ENCODE measurements at places on chromosomes 11 and 22.

DNA sequence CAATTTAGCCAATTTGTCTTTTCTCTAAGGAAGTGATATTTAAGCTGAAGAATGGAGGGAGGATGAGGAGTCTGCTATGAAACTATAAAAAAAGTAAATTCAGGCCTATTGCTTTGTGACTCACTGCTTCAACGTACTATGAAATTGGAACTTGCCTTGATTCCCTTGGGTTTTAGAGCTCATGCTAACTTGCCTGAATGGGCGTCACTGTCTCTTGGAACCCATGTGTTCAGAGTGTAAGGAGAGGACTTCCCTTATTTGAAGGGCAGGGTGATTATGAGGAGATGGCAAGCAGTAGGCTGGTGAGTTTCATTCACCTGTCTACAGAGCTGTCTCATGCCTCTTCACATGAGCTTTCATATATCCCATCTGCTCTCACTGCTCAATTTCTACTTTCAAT lies 28.7 kb upstream of the WT1 start:
- DNase-seq = no peak

GRCh38 chr11:45563810-45564209 lies 101.6 kb downstream of the CHST1 start:
- no peak for DNase-seq

DNA sequence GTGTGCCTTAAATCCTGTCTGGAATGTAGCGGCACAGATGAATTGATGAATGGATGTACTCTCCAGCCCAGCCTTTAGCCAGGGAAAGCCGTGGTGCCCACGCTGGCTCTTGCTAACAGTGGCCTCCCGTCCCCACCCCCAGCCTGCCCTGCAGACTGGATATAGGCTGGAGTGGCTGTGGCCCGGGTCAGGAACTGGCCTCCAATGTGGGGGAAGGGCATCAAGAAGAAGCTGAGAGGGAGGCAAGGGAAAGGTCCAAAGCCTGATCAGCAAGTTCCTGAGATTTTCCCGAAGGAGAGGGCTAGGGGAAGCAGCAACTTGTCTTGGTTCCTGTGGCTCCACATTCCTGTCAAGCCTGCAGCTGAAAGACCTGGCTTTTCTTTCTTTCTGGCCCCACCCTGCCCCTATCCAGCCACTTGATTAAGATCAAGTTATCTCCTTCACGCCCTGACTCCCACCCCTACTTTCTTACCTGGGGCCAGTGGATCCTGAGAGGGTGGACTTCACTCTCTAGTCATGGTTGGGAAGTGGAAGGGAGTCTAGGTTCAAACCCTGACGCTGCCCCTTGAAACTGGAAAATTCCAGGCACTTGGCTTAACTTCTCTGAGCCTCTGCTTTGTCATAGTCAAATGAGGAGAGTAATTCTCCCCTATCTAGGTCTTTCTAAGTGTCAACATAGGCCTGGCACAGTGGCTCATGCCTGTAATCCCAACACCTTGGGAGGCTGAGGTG lies 11.0 kb upstream of the MICALL1 start:
- DNase-seq = no peak

DNA sequence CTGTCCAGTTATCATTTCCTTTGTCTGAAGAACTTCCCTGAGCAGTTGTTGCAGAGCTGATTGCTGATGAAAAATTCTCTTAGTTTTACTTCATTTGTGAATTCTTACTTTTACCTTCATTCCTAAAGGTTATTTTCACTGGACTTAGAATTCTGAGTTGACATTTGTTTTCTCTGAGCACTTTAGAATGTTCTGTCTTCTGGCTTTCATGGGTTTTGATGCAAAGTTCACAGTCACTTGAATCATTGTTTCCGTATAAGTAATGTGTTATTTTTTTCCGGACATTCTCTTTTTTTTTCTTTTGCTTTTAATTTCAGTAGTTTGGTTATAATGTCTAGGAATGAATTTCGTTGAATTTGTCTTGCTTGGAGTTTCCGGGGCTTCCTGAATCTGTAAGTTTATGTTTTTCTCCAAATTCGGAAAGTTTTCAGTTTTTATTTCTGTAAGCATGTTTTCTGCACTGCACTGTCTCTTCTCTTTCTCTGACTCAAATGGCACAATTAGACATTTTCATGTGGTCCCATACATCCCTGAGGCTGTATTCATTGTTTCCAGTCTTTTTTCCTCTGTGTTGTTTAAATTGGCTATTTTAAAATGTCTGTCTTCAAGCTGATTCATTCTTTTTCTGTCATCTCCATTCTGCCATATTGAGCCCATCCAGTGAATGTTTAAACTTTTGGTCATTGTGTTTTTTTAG lies 68.5 kb upstream of the NARS2 start:
- DNase-seq = no peak

- peak; percentile 13 for DNase-seq
Observed at GRCh38 chr11:120801801-120802689, 221.9 kb upstream of the TBCEL start.

- DNase-seq = peak; percentile 85
Observed at GRCh38 chr11:27934830-27935145, 173.2 kb downstream of the KIF18A start.

GRCh38 chr11:126162306-126163030 lies 49.0 kb downstream of the RPUSD4 start:
- DNase-seq = no peak

- no peak for DNase-seq
Observed at GRCh38 chr11:3205261-3206155, 13.1 kb downstream of the MRGPRG start.

- no peak for DNase-seq
Observed at GRCh38 chr22:17172029-17172833, 13.2 kb upstream of the HDHD5 start.

DNA sequence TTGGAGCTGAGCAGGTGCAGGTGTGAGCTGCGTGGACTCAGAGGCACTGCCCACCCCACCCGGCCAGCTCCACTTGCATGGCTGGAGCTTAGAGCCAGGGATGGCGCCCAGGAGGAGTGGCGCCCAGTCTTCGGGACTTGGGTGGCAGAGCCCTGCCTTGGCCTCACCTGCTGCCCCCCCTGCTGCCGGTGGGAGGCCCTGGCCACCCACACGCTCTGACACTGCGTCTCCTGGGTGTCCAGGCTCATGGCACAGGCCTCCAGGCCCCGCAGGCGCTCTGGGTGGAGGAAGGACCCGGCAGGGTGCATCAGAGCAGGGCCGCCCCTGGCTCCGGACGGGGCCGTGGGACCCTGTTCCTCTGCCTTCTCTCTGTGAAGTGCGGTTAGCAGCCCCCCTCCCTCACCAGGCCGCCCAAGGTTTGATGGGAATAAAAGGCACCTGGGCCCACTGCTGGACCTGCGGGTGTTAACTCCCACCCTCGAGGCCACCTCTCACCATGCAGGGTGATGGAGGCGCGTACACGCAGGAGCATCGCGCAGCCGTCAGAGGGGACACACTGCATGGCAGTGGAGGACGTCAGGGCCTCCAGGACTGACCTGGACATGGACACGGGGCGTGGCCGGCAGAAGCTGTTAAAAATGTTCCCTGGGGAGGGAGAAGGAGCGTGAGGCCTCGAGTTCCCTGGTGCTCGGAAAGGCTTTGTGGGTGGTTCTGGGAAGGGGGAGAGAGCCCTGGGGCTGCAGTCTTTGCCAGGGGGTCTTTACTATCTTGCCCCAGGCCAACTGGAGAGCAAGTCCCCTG lies 11.8 kb downstream of the IL17REL start:
- DNase-seq = no peak

GRCh38 chr11:2772544-2773031 lies 72.8 kb upstream of the KCNQ1OT1 start:
- peak; percentile 9 for DNase-seq

GRCh38 chr11:92329646-92330045 lies 105.0 kb downstream of the FAT3 start:
- peak; percentile 79 for DNase-seq

- no peak for DNase-seq
Observed at GRCh38 chr11:121368364-121369240, 76.0 kb downstream of the SC5D start.

DNA sequence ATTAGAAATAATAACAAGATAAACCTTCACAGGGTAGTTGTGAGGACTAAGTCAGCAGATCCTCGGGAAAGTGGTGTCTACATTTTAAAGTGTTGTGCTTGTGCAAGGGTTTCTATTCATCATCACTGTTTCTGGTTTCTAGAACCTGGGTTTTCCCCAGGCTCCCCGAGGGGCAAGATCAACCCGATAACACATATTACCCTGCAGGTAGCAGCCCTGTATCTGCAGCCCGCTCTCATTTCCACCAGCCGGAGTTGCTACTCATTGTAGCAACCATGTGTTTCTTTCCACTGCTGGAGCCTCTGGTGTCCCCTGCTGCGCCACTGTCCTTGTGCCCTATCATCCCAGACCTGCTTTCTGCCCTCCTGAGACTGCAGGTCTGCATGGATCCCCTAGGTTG lies 67.0 kb downstream of the MIAT start:
- DNase-seq = no peak

DNA sequence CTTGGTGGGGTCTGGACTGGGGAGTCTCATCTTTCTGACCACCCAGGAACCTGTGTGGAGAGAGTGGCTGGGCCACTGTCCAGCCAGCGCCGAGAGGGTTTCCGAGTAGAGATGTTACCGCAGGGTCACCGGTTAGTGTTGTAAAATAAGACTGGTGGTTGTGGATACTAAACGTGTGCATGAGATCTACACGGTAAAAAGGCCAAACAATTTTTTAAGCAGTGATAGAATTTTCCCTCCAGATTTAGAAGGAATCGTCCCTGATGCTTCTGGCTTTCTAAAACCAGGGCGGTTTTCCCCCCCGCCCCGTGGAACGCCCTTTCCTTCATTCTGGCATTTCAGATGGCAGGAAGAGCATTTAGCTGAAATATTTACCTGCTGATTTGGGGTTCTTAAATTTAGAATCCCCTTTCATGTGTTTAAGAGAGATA lies 72.6 kb upstream of the PPARA start:
- no peak for DNase-seq

DNA sequence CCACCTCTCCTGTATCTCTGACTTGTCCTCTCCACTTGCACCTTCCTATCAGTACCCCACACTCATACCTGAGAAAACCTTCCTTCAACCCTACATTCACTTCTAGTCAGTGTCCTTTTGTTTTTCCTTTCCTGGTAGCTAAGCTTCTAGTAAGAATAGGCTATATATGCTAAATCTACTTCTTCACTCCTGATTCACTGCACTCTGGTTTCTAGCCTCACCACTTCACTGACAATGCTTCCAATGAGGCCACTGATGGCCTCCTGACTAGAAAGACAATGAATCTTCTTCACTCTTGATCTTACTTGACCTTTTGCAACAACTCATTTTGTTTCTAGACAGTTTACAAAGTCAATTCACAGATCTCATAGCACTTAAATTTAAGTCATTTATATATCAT lies 52.0 kb downstream of the RELT start:
- DNase-seq = no peak

DNA sequence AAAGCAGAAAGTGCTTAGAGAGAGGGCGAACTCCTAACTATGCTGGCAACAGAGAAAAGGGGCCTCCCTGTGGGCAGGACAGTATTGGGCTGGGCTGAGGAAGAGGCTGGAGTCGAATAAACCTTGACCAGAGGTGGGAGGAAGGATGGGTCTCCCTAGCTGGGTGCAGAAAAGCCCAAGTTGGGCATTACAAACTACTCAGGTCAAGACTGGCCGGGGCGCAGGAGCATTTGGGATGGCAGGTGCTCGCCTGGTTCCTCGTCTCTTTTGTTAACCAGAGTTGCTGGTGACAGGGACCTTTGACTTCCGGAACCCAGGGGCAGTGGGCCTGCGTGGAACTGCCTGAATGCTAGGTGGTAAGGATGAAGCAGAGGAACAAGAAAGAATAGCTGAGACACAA lies 80.3 kb upstream of the SHISAL1 start:
- DNase-seq = no peak

GRCh38 chr11:15875943-15876342 lies 480.4 kb downstream of the SOX6 start:
- no peak for DNase-seq

DNA sequence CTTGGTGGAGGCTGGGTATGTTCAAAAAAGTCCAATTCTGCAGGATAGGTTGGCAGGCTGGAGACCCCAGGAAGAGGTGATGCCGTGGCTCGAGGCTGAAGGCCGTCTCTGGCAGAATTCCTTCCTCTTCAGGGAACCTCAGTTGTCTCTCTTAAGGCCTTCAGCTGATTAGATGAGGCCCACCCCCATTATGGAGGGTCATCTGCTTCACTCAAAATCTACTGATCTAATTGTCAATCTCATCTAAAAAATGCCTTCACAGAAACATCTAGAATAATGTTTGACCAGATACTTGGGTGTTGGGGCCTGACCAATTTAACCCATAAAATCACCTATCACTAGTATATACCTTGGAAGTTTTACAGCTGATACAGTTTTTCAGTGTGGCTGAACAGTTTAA lies 27.4 kb upstream of the GSTP1 start:
- no peak for DNase-seq

GRCh38 chr11:75479597-75480145 lies 46.1 kb downstream of the GDPD5 start:
- DNase-seq = no peak

GRCh38 chr11:43732225-43732624 lies 51.7 kb downstream of the HSD17B12 start:
- no peak for DNase-seq

GRCh38 chr22:37633089-37633624 lies 6.3 kb upstream of the SH3BP1 start:
- no peak for DNase-seq

- DNase-seq = no peak
Observed at GRCh38 chr11:77416357-77416756, 57.5 kb downstream of the PAK1 start.

GRCh38 chr11:12185914-12186313 lies 75.5 kb downstream of the MICAL2 start:
- peak; percentile 55 for DNase-seq

DNA sequence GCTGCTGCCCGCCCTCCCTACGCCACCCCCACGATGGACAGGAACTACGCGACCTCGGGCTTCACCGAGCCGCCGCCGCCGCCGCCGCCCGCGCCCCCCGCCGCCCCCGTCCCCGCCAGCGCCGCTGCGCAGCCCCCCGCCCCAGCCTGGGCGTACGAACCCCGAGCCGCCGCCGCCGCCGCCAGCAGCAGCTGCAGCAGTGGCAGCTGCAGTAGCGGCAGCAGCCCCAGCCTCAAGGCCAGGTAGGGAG lies 407 bp downstream of the QSER1 start:
- DNase-seq = no peak

GRCh38 chr11:119816660-119817059 lies 87.7 kb upstream of the NECTIN1 start:
- no peak for DNase-seq

Data from stromal cell of bone marrow (primary cell).